ENCODE measurements at places on chromosomes 5 and 9. TPM values are rescaled to one million over a fixed set of nuclear protein-coding genes. Genes with fewer than 3 reads are reported as not detected.

Gene SPATA31C1
- not detected for total RNA-seq

DNA sequence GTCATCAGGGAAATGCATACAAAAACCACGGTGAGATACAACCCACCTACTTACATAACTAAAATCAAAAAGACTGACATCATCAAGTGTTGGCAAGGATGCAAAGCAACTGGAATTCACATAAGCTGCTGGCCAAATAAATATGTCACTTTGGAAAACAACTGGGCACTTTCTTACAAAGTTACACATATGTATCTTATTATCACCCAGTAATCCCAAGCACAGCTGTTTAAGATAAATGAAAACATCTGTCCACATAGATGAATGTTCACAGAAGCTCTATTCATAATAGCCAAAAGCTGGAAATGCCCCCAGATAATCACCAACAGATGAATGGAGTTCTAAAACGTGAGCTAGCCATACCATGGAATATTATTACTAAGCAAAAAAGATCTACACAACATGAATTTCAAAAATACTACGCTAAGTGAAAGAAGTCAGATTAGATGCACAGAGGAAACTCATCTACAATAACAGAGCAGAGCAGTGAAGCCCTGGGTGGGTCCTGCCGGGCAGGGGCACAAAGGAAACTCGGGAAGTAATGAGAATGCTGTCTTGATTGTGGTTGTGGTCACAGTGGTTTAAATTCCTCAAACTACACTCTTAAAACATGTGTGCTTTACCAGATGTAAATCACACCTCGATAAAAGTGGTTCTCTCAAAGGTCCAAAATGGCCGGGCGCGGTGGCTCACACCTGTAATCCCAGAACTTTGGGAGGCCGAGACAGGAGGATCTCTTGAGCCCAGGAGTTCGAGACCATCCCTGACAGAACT is 8.5 kb downstream of the CAMSAP1 start:
- no peak for DNase-seq

- peak; percentile 61 for DNase-seq
These were observed 24.7 kb downstream of the ZDHHC11B start for GRCh38 chr5:759781-760362.

Gene SPINK4
- not detected for total RNA-seq

GRCh38 chr9:116157436-116158138 is 4.0 kb downstream of the PAPPA start:
- DNase-seq, result no peak

Gene PDE8B
- total RNA-seq, result 3.6 TPM

Data from sciatic nerve (tissue), 2 donors.